Right cardiac atrium (tissue), 5 donors: ENCODE measurements at places on chromosomes 12 and 14. TPM values are rescaled to one million over a fixed set of nuclear protein-coding genes. Genes with fewer than 3 reads are reported as not detected.
A peak's percentile ranks its signal among the peaks of the same experiment; 100 is the strongest.

SDR9C7 gene
- 0.05 TPM for polyA plus RNA-seq

DNA sequence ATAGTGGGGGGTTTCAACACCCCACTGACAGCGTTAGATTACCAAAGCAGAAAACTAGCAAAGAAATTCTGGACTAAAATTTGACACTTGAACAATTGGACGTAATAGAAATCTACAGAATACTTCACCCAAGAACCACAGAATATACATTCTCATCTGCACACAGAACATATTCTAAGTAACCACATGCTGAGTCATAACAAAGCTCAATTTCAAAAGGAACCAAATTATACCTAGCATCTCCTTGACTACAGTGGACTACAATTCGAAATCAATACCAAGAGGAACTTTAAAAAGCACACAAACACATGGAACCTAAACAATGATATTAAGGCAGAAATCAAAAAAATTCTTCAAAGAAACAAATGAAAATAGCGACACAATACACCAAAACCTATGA lies 871.6 kb upstream of the MDGA2 start:
- DNase-seq: no peak

PRB3 gene
- polyA plus RNA-seq: not detected

KRT79 gene
- 0.09 TPM for polyA plus RNA-seq

GRCh38 chr12:1421091-1421846 lies 173.1 kb downstream of the FBXL14 start:
- DNase-seq: no peak

TRPV4 gene
- 0.57 TPM for polyA plus RNA-seq

DNA sequence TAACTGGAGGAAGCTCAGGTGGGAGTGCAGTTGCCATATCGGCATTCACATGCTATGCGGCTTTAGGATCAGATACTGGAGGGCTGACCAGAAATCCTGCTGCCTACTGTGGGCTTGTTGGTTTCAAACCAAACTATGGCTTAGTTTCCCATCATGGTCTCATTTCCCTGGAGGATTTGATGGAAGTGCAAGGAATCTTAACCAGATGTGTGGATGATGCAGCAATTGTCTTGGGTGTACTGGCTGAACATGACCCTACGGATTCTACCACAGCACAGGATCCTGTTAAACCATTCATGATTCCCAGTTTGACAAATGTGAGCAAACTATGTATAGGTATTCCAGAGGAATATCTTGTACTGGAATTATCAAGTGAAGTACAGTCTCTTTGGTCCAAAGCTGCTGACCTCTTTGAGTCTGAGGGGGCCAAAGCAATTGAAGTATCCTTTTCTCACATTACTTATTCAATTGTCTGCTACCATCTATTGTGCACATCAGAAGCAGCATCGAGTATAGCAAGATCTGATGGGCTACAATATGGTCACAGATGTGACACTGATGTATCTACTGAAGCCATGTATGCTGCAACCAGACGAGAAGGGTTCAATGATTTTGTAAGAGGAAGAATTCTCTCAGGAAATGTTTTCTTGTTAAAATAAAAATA lies 42.9 kb downstream of the RALGAPA1 start:
- DNase-seq: no peak

- DNase-seq: no peak
These were observed 8.2 kb upstream of the SERPINA11 start for GRCh38 chr14:94460631-94461416.

DNA sequence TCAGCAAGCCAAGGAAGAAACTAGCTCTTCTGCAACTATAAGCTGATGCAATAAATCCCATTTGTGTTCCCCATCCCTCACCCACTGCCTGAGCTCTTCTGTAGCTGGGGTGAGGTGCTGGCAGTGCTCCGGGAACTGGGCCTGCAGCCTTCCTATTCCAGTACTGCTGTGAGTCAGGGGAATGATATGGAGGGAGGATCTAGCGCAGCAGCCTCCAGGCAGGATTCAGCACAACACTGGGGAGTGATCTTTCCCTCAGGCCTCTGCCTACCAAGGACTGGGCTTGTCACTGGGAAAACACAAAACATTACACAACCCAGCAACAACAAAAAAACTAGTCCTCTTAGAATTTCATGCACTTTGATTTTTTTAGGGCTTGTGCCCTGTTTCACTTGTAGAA lies 58.7 kb downstream of the ST8SIA1 start:
- peak; percentile 93 for DNase-seq

- DNase-seq: no peak
These were observed 24.4 kb upstream of the E2F7 start for GRCh38 chr12:77089686-77090220.
